CD4-positive, CD25-positive, alpha-beta regulatory T cell (primary cell): ENCODE measurements at places on chromosomes 12 and 14.
A peak's percentile ranks its signal among the peaks of the same experiment; 100 is the strongest.

- H3K27ac ChIP-seq, result no peak overlapping the region
- no peak overlapping the region for H3K4me3 ChIP-seq
- peaks cover 58% of the 10 kb centered on the region for H3K36me3 ChIP-seq
These were observed 15.4 kb upstream of the ANKLE2 start for GRCh38 chr12:132776816-132777568.

DNA sequence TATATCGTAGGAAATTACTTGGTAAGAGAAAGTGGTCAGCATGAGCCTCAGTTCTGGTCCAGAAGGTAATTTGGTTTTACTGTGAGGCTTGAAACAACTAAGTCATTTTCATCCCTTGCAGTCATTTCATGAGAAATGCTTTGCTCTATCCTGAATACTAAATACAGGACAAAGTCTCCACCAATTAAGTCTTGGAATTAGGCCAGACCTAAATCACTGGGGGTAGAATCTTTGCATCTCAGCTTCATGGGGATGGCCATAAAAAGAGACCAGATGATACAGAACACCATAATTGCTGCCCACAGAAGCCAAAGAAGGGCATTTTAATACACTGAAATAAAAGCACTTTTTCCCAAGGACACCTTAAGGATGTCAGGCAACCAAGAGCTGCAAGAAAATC is 277.9 kb upstream of the DCN start:
- no peak for DNase-seq
- no peak overlapping the region for H3K27ac ChIP-seq
- H3K4me3 ChIP-seq, result no peak overlapping the region
- peaks cover 2% of the 10 kb centered on the region for H3K27me3 ChIP-seq
- H3K4me1 ChIP-seq, result no peaks in the 10 kb centered on the region

DNA sequence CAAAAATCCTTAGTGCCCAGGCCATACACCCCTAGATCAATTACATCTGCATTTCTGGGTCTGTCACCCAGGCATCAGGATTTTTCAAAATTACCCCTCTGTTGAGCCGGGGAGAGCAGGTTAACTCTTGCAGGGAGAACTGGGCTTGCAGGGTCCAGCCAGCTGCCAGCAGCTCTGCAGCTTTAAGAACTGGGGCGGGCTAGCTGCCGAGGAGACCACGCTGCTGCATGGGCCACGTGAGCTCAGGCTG is at the start of gene DGLUCY:
TSS of gene DGLUCY (plus strand) at position 245 of the 250 bp plus-strand sequence. CDS start 46,222 bp downstream, outside the sequence.
- H3K4me3 ChIP-seq, result peak within 1 kb of the TSS; percentile 97
- H3K27me3 ChIP-seq, result no peaks in the 10 kb centered on the region
- peak within 1 kb of the TSS; percentile 94 for H3K27ac ChIP-seq
- peaks cover 6% of the 10 kb centered on the region for H3K36me3 ChIP-seq
- H3K4me1 ChIP-seq, result peaks cover 80% of the 10 kb centered on the region
- peak; percentile 92 for DNase-seq

- H3K4me1 ChIP-seq, result no peaks in the 10 kb centered on the region
- H3K36me3 ChIP-seq, result no peaks in the 10 kb centered on the region
- no peaks in the 10 kb centered on the region for H3K27me3 ChIP-seq
- no peak overlapping the region for H3K4me3 ChIP-seq
- H3K27ac ChIP-seq, result no peak overlapping the region
- DNase-seq, result peak; percentile 58
These were observed 75.0 kb downstream of the TGFB3 start for GRCh38 chr14:75906680-75907280.

DNA sequence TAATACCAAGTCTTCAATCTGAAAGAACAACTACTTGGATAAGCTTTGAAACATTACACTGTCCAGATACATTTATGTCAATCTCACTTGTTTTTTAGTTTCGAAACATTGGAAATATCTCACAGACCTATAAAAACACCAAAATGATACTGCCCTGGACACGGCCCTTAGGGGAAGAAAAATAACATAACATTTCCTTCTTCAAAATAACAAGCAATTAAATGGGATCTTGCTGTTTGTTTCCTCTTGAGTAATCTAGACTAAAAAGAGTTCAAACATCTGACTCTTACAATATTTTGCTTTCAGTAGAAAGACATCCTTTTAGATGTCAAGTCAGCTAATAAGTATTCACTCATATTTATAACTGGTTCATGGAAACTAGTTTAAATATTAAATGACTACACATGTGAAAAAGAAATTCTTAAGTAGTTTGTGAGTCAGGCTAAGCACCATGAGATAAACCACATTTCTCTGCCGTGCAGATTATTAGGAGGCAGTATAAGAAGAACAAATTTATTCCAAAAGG is 87.5 kb downstream of the EPS8 start:
- H3K4me3 ChIP-seq, result no peak overlapping the region
- no peak for DNase-seq
- no peaks in the 10 kb centered on the region for H3K36me3 ChIP-seq
- no peaks in the 10 kb centered on the region for H3K27me3 ChIP-seq

DNA sequence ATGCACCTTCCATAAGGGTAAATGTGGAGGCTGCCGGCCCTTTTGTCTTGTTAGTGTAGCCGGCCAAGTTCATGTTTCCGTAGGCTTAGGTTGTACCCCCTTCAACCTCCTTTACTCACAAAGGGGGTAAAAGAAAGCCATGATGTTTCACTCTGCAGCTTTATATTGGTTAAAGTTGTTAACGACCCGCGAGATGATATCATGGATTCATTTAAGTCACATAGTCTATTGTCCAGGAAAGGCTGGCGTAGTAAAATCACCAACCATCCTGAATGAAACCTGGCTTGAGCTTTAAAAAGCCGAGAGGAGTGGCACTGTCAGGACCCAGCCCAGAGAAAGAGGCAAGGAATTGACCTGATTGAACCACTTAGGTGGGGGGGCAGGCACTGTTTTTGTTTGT is 1.3 kb downstream of the UNG start:
- peak overlapping the region; percentile 82 for H3K4me3 ChIP-seq
- DNase-seq, result no peak
- H3K4me1 ChIP-seq, result peaks cover 30% of the 10 kb centered on the region

GRCh38 chr14:65423982-65424381 is 11.5 kb downstream of the FUT8 start:
- no peaks in the 10 kb centered on the region for H3K36me3 ChIP-seq
- H3K27me3 ChIP-seq, result no peaks in the 10 kb centered on the region
- DNase-seq, result no peak

GRCh38 chr14:106347291-106347778 is 821.0 kb downstream of the TMEM121 start:
- no peaks in the 10 kb centered on the region for H3K36me3 ChIP-seq
- H3K4me3 ChIP-seq, result no peak overlapping the region
- DNase-seq, result no peak
- H3K27me3 ChIP-seq, result peaks cover 3% of the 10 kb centered on the region
- no peak overlapping the region for H3K27ac ChIP-seq

DNA sequence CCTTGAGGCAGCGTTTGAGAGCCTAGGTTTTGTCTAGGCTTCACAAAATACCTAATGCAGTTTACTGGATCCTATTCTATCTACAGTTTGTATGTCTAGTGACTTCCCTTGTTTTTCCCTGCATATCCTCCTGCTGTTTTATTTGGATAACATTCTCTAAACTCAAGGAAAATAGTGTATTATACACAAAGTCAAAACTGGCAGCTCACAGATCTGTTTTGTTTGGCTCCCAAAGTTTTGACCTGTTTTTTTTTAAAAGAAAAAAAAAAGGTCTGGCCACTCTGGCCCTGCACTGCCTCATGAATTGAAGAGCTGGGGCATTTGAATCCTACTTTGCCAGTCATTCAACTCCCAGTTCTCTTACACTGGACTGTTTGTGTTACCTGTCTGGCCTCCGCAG is 155.3 kb downstream of the KICS2 start:
- H3K27ac ChIP-seq, result no peak overlapping the region
- no peak for DNase-seq
- no peaks in the 10 kb centered on the region for H3K4me1 ChIP-seq
- H3K4me3 ChIP-seq, result no peak overlapping the region

DNA sequence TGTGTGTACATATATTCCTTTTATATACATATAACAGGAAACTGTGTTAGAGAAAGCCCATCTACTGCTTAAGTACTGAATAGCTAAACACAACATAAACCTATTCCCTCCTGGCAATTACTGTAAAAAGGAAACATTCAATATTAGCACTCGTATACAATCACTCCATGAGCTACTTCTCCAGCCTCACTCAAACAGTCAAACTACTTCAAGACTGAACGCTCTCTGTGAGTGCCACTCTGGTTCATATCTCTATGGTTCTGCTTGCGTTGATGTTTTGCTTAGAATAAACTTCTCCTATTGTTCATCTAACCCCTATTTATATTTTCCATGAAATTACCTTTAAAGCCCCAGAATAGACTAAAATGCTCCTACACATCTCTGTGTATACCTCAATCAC is 243.7 kb downstream of the MED13L start:
- no peak overlapping the region for H3K4me3 ChIP-seq
- no peak overlapping the region for H3K27ac ChIP-seq
- H3K36me3 ChIP-seq, result no peaks in the 10 kb centered on the region
- no peak for DNase-seq
